SW 1271 (cell line): ENCODE measurements at places on chromosomes 16 and 17.

DNA sequence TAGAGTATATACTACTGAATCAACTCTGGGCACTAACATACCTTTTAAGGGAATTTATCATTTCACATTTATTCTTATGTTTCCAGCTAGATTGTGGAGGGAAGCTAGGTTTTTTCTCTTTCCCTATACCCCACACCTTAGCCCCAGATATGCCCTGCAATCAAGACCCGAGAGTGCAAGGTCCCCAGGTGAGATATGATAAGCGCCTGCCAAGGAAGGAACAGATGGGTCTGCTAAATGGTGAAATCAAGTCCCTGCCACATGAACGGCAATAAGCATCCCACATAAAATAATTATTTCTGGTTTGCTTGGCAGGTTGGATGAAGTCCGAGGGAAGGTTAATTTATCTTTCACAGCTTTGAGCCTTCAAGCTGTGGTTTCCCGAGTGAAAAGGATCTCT lies 195.5 kb downstream of the TOX3 start:
- DNase-seq = no peak

- no peak for DNase-seq
Observed at GRCh38 chr16:65510850-65511249, 389.0 kb upstream of the CDH11 start.

DNA sequence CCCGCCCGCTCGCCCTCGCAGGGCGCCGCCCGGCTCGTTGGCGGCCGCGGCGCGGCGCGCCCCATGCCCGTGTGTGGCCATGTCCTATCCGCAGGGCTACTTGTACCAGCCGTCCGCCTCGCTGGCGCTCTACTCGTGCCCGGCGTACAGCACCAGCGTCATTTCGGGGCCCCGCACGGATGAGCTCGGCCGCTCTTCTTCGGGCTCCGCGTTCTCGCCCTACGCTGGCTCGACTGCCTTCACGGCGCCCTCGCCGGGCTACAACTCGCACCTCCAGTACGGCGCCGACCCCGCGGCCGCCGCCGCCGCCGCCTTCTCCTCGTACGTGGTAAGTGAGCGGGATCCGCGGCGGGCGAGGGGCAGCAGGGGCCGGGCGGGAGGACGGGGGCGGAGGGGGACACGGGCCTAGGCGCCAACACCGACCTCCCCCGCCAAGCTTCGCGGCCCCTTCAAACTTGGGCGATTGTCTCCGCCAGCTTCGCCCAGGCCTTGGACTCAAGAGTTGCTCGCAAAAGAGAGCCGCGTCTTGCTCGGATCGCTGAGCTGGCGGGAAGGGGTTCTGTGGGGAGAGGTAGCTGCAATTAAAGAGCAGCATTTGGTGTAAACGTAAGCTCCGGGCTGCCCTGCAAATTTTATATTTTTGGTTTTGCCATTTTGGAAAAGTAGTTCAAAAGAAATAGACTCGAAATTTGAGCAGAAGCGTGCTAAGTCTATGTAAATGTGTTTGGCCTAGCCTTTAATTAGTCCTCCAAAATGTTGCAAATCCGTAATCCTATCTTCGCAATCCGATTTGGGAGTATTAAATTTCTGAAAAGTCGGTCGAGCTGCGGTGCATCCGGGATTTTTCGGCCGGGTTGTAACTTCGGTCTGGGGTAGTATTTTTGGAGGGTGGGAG lies 702 bp downstream of the IRX5 start:
- DNase-seq = no peak

DNA sequence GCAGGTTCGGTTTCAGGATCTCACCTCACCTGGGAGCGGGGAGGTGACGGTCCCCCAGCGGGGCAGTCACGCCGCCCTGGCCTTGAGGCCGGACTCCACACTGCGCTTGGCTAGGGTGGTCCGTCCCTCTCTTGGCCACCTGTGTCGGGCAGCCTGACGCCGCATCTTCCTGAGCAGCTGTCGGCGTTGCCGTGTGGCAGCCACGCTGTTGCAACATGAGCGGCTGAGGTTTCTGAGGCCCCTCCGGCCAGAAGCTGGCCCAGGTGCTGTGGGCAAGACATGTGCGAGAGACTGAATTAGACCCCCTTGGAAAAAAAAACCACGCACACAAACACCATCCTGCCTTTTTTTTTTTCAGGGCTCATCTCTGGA lies 49.2 kb downstream of the IRF8 start:
- no peak for DNase-seq

GRCh38 chr16:56828647-56829046 lies 36.4 kb upstream of the SLC12A3 start:
- DNase-seq = no peak
